Stimulated activated CD8-positive, alpha-beta memory T cell treated with anti-CD3 and anti-CD28 coated beads, Interleukin-4, amount 100 ng/mL, for 1 hour (primary cell): ENCODE measurements at places on chromosomes 2 and 18.

DNA sequence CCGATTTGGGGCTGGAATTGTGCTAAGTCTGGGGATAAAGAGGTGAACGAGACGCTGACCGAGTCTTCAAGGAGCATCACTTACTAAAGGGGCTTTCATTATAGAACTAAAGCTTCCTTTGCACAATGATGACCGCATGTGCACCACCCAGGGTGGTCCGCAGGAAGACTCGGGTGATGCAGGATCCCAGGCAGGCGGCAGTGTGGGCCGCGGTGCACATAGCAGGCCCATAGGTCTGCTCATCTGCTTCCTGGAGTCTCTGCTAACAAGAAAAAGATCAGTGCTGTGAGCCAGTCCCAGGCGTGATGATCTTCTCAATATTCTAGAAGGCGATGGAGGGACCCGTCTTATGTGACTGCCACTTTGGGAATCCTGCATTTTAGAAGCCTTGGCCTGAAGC lies 122.8 kb downstream of the PXDN start:
- no peak for DNase-seq

GRCh38 chr2:138559641-138560040 lies 58.1 kb downstream of the SPOPL start:
- no peak for DNase-seq

GRCh38 chr18:23574611-23575308 lies 11.5 kb downstream of the NPC1 start:
- no peak for DNase-seq

GRCh38 chr2:172420216-172420615 lies 7.2 kb upstream of the ITGA6 start:
- no peak for DNase-seq

DNA sequence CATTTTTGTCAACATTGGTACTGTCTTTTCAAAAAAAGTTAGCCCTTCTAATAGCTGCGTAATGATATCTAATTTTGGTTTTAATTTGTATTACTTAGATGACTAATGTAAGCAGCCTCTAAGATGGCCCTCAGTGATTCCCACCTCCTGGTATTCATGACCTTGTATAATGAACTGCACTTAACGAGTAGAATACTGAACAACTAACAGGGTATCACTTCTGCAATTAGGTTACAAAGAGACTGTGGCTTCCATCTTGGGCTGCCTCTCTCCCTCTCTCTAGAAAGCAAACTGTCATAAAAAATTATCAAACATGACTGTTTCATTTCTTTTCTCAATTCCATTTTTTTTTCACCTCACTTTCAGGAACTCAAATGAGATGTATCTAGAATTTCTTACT lies 120.9 kb downstream of the RNF152 start:
- no peak for DNase-seq

DNA sequence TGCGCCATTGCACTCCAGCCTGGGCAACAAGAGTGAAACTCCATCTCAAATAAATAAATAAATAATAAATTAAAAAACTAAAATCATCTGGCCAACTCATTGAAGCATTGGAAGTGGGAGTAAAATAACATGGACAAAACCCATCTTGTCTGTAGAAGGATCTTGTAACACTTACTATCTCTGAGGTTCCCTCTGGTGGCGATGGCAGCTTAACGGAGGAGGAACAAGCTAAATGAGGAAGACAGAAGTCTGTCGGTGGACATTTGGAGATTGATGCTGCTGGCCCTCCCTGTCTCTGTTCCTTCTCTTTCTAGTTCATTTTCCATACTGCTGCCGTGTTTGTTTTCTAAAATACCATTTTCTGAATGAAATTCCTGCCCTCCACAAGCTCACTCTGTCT lies 43.4 kb downstream of the ZCCHC2 start:
- DNase-seq, result no peak

GRCh38 chr2:214019973-214020345 lies 390.9 kb upstream of the VWC2L start:
- DNase-seq, result no peak

- DNase-seq, result no peak
Measured at GRCh38 chr2:26757873-26758789, 6.0 kb upstream of the SLC35F6 start.
